A172 (cell line): ENCODE measurements at places on chromosomes 13 and 19. TPM values are rescaled to one million over a fixed set of nuclear protein-coding genes. Genes with fewer than 3 reads are reported as not detected.

DNA sequence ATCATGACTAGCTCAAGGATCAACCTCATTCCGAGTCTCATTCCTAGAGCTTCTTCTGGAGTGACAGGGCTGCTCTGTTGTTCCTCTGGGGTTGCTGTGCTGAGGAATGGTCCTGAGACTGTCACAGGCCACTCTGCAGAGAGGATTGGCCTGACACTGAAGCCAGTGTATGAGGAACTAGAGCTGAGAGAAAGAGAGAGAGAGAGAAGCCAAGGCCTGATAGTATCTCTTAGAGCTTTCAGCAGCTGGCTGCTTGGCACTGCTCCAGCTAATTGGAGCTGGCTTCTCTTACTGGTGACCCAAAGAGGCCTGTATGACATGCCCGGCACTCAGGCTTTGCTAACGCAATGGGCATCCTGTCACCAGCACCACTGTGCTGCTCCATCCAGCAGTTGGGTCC is 73.4 kb upstream of the FLT1 start:
- no peak for DNase-seq

GRCh38 chr13:112622375-112622774 is 34.4 kb upstream of the TUBGCP3 start:
- no peak for DNase-seq

DNA sequence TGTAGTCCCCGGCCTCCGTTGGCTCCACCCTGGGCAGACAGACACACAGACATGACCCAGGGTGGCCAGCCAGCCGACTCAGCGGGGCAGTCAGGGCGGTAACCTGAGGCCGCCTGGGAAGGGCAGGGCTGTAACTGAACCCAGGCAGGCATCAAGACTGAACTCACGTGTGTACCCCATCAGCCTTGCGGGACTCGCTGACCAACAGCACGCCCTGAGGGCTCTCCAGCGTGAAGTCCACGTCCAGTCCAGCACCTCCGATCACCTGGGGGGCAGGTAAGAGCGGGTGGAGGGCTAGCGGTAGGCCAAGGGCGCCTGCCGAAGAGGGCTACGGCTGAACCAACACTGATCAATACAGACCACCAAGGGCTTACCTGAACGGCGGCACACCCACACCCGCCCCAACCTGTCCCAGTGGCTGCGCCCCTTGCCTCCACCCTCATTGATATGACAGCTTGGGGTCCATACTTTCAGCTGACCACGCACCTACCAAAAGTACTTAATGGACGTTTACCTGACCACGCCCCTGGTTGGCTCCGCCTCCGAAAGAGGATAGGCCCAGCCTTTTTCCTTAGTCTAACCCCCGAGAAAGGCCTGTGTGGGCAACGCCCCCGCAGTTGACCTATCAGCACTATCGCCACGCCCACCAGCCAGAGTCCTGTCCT is 791 bp downstream of the TMED1 start:
- no peak for DNase-seq

- DNase-seq: no peak
Measured at GRCh38 chr13:70829748-70830147, 721.5 kb upstream of the KLHL1 start.

DNA sequence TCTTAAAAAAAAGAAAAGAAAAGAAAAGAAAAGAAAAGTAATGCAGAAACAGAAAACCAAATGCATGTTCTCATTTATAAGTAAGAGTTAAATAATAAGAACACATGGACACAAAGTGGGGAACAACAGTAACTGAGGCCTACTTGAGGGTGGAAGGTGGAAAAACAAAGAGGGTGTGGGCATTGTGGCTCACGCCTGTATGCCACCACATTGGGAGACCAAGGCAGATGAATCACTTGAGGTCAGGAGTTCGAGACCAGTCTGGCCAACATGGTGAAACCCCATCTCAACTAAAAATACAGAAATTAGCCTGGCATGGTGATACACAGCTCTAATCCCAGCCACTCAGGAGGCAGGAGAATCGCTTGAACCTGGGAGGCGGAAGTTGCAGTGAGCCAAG is 8.1 kb downstream of the ZNF708 start:
- DNase-seq: no peak

DNA sequence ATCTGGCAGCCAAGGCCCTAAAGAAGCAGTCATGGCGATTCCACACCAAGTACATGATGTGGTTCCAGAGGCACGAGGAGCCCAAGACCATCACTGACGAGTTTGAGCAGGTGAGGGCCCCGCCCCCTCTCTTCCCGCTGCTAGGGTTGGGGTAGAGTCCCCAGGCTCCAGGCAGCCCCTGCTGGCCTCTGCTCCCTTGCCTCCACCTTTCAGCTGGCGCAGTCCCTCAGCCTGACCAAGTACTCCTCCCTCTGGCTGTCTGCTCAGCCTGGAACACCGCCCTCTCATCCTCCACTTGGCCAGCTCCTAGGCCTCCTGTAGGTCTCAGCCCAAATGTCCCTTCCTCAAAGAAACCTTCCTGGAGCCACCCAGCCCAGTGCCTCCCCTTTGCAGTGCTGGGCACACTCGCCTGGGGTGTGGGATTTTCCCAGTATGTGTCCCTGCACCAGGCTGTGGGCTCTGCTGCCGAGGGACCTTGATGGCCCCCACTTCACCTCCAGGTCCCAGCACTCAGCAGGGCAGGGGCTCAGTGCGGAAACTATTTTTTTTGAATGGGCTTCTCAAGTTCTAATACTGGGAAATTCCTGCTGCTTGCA is 5.7 kb downstream of the LENG1 start:
- no peak for DNase-seq

DNA sequence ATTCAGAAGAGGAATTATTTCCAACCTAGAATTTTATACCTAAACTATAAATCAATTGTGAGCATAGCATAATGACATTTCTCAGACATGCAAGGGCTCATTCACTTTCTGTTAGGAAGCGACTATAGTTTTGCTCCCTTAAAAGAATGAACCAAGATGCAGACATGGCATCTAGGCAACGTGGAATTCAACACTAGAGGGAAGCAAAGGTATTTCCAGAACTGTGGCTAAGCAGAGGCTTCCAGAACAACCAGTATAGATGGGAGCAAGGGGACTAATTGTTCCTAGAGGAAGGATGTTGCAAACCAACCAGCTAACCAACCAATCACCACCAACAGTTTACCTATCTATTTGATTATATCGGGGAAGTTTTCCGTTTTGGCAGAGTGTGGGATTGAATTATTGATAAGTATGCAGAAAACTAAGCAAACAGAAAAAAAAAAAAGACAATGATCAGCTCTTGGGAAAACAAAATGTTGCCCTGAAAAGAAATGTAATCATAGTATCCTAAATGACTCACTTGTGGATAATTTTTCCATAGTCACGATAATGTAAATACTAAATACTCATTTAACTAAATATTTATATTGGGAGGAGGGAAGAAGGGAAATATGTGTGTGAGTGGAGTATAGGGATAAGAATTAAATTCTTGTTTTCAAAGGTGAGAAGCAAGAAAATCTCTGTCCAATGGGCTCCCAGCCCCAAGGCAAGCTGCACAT is 21.1 kb downstream of the ARL11 start:
- peak; percentile 40 for DNase-seq

- no peak for DNase-seq
Measured at GRCh38 chr19:35846038-35846668, 6.2 kb downstream of the NPHS1 start.

DNA sequence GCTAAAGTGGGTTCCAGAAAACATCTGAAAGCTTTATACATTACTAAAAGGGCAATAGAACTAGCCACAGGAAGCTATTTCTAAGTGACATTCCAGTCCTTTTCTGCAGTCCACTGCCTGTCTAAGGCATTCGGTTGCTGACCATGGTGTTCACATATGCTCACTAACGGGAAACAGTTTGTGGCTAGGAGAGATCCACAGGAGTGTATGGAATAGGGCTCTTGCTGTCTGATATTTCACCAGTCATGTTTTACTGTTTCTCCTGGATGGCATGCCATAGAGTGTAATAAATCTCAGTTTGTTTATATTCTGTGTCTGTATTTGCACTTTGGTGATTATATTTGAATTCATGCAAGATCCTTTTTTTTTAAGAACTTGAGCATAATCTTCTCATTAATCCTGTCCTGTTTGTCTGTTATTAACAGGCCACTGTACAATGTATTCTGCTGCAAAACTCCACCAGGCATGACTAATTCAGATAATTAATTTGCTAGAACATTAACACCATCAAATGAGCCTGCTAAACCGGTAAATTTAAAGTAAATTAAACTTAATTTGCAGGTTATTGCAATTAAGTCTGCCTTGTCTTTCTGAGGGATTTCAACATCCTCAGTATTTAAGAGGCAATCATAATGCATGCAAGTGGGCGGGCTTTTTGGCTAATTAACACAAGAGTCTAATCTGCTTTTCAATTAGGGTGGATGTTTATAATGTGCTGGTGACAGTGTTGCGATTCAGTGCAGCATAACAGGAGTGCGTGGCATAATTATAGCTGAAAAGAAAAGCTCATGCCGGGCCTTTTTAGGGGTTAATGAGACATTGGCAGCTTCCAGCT is 201.3 kb downstream of the POU4F1 start:
- DNase-seq: no peak

DNA sequence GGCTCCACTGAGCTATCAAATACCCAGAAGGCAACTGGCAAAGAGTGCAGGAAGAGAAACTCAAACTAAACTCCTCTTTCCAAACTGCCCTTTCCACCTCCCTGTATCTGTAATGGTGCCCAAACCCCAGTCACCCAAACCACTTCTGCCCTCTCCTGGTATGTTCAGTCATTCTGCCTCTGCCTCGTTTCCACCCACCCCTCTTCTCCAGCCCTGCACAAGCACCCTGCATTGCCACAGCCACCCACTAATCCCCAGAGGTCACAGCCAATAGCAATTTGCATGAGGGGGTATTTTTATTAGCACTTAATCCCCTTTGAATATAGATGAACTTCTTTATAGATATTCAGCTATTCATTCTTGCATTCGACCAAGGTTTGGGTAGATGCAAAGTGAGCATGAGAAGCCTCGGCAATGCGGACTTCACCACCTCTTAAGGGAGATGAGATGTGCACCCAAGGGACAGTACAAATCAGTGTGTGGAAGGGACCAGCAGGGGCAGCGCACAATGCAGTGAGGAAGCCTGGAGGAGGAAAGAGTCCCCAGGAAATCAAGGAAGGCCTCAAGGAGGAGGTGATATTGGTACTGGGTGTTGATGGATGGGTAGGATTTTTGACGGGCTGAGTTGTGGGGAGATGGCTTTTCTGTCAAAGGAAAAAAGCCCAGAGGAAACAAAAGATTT is 12.4 kb downstream of the TMEM272 start:
- peak; percentile 39 for DNase-seq

DNA sequence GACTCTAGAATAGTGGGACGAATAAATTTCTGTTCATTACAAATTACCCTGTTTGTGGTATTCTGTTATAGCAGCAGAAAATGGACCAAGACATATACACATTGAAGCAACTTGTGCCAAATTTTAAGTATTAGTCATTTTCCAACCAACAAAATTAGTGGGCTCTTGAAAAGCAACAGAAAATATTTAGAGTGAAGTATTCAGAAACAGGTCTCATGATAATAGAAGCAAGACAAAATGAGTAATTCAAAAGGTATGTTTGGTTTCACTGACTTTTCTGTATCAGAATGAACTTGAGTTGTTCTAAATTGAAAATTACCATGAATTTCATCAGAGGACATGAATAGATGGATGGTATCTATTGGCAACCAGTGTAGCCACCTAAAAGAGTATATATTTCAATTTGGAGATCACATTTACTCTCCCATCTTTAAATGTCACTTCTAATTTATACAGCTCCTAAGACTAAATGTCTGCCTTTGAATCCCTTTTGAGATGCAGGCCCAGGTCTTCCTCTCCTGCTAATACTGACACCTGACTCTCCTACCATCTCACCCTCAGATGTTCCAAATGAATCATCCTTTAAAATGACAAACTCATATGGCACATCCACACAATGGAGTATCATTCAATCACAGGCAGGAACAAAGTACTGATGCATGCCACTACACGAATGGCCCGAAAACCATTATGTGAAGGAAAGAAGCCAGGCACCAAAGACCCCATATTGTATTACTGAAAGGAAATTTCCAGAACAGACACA is 40.7 kb upstream of the DOCK9 start:
- peak; percentile 65 for DNase-seq

DNA sequence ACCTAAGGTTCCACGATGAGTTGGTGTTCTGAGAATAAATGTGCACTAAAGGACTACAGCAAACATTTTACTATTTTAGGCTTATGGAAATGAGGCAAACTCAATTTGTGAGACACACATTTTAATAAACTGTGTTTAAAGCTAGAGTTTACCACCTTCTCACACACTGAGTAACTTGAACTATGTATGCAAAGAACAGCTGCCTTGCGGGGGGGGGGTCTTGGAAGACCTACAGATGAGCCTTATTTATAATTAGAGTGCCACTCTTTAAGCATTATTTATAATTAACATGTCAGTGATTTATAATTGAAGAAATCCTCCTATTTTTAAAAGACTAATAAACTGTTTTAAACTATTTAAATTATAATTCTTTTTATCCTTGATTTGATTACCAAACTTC is 300.4 kb downstream of the DLEU7 start:
- DNase-seq: no peak

GRCh38 chr13:89687066-89687465 is 1660.4 kb upstream of the MIR17HG start:
- DNase-seq: no peak

DNA sequence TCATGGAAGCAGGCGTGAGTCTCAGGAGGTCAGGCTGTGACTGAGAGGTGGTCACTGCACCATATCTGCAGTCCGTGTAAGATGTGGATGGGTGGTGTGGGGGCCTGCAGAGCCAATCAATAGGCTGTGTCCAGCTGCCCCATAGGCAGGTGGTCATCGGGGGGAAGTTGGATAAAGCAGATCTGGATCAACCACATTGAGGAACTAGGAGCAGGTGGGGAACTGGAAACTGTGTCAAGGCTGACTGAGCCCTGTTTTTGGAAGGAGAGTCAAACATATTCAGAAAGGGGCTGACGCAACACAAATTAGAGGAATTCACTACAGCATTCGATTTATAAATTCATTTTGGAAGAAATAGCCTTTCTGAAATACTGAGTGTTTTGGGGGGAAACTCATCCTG is 15.0 kb downstream of the CLEC4M start:
- no peak for DNase-seq

DNA sequence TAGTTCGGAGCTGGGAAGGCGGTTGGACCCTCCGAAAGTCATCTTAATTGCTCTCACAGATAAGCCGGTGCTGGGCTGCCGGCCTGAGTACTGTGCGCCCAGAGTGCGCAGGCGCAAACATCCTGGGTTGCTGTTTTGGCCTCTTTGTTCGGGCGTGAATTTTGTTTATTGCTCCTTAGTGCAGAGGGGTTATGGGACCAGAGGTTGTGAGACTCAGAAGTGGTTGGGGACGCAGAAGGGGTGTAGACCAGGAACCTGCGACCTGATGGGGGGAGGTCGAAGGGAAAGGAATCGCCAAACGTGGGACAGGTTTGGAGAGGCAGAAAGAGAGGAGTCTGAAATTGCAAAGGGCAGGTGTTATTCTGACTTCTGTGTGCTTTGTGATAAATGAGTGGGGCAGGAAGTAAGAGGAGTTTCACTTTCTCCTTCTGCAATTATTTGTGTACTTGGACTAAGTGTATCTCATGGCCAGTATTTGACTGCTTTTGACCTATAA is 607 bp upstream of the ZNF566 start:
- DNase-seq: no peak

GRCh38 chr19:15091918-15092753 is 10.1 kb downstream of the OR1I1 start:
- DNase-seq: peak; percentile 53

- no peak for DNase-seq
Measured at GRCh38 chr13:46170268-46170667, 11.7 kb downstream of the LCP1 start.

GFY gene
- total RNA-seq: not detected in 2 replicates

NUMBL gene
- 23.7 and 32.7 TPM in 2 replicates for total RNA-seq

C13orf42 gene
- total RNA-seq: not detected in 2 replicates

ZNF567 gene
- 7.7 and 9.3 TPM in 2 replicates for total RNA-seq

MBD3L2 gene
- total RNA-seq: not detected in 2 replicates

CRX gene
- not detected in 2 replicates for total RNA-seq
